ENCODE measurements at places on chromosomes 7 and 10.

- no peak for DNase-seq
These were observed 60.5 kb downstream of the CLEC2L start for GRCh38 chr7:139583826-139584553.

DNA sequence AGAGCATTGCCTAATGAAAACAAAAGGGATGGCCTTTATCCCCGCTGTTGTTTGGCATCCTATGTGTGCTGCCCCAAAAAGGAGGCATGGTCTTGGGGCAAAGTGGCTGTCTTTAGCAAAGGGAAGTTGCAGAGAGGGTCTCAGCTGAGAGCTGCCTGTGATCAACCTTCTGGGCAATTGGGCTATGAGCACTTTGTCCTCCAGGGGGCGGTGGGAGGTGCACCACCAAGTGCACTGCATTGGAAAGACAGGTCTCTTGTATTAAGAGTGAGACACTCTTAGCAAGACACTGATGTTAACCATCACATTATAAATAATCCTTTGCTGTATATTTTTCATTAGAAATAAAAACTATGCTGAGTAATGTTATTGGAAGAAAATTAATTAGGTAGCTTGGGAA is 314.8 kb downstream of the POM121L12 start:
- no peak for DNase-seq

DNA sequence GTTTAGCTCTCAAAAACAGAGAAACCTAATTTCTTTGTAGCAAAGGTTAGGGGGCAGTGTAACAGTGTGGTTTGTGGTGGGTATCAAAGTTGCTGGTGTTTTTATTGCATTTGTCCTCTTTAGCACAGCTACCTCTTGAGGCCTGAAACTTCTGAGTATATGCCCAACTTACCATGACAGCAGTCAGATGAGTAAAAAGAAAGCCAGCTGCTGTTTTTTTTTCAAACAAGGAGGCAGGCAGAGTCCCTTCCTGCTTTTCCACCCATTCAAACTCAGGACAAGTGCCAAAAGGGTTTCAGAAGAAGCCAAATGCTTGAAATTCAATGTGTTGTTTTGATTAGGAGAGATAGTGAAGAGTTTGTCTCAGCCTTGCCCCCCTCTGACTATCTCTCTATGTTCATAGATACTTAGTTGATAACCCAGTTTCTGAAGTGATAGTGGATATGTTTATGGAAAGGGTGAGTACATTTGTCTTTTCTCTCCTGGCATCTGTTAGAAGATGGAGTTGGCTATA is 23.1 kb downstream of the GBF1 start:
- DNase-seq, result no peak

GRCh38 chr7:157769526-157770215 is 432.9 kb downstream of the DNAJB6 start:
- DNase-seq, result no peak

- no peak for DNase-seq
These were observed 376.1 kb upstream of the CHRM2 start for GRCh38 chr7:136492366-136492765.

- DNase-seq, result no peak
These were observed 48.0 kb downstream of the SEC23IP start for GRCh38 chr10:119940487-119940886.

- no peak for DNase-seq
These were observed 376.5 kb upstream of the PRKCQ start for GRCh38 chr10:6956562-6956961.

DNA sequence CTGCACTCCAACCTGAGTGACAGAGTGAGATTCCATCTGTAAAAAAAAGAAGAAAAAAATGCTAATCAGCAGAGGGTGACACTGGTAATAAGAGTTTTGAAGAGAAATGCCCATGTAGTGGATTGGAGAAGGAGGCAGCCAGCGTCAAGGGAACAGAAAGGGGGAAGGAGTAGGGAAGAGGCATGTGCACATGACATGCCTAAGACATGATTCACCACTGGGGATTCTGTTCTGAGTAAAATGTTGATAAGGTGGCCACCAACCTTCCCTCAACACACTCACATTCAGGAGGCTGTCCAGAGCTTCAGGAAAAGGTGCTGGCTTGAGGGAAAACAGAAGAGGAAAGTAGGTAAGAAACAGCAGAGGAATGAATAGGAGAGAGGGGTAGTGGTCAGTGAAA is 39.9 kb downstream of the AKR1D1 start:
- DNase-seq, result peak; percentile 65

GRCh38 chr7:30831227-30831626 is 60.0 kb downstream of the MINDY4 start:
- DNase-seq, result no peak

- no peak for DNase-seq
These were observed 23.0 kb downstream of the CRPPA start for GRCh38 chr7:16398146-16399017.

GRCh38 chr7:43535031-43535451 is 47.9 kb upstream of the STK17A start:
- no peak for DNase-seq

GRCh38 chr10:7590271-7590670 is 76.5 kb downstream of the ITIH5 start:
- no peak for DNase-seq

Data from COLO829 (cell line).